Activated naive CD8-positive, alpha-beta T cell treated with anti-CD3 and anti-CD28 coated beads, Interleukin-2, amount 50 U/mL, for 24 hours (primary cell): ENCODE measurements at places on chromosomes 1 and 21.
A peak's percentile ranks its signal among the peaks of the same experiment; 100 is the strongest.

- peaks cover 30% of the 10 kb centered on the region for H3K4me1 ChIP-seq
- H3K27me3 ChIP-seq, result no peaks in the 10 kb centered on the region
- H3K4me3 ChIP-seq, result peak overlapping the region; percentile 100
- H3K36me3 ChIP-seq, result peaks cover 19% of the 10 kb centered on the region
- no peak overlapping the region for H3K27ac ChIP-seq
- no peak for DNase-seq
These were observed 1.7 kb downstream of the AKR1A1 start for GRCh38 chr1:45552331-45552730.

GRCh38 chr1:210310562-210311153 lies 18.0 kb upstream of the HHAT start:
- DNase-seq, result no peak
- no peak overlapping the region for H3K27ac ChIP-seq
- peaks cover 4% of the 10 kb centered on the region for H3K4me1 ChIP-seq

DNA sequence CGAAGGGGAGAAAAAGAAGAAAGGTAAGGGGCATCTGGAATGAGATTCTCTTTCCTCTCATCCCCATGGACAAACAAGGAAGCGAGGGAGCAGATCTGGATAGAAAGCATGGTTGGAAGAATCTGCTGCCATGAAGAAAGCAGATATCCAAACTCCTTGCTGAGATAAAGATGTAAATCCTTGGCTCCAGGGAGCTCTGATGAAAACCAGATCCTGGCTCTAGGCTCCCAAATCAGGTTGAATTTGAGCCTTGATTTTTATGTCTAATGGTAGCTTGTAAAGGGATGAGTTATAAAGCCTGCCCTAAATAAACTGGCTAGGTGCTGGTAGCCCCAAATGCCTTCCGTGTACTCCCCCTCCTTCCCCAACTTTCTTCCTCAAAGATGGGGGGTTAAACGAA lies 64.1 kb upstream of the LAX1 start:
- H3K4me1 ChIP-seq, result peaks cover 2% of the 10 kb centered on the region
- H3K27ac ChIP-seq, result no peak overlapping the region
- H3K36me3 ChIP-seq, result peaks cover 11% of the 10 kb centered on the region

DNA sequence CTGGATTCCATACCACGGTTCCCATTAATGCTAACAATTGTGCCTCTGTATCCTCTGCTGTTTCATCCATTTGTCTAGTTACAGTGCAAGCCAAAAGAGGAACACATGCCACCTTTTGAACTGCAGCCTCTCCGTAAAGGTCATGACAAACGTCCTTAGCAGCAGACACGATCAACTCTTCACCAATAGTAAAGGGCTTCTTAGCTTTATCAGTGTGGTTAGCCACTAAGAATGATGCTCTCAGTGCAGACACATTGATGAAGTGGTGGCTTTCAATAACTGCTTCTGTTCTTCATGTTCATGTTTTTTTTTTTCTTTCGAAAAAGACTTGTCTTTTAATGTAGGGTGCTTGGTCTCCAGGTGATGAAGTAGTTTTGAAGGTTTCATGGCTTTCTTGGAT lies 14.3 kb downstream of the XPR1 start:
- H3K36me3 ChIP-seq, result peaks cover 18% of the 10 kb centered on the region
- no peak overlapping the region for H3K27ac ChIP-seq
- H3K4me3 ChIP-seq, result no peak overlapping the region
- H3K27me3 ChIP-seq, result no peaks in the 10 kb centered on the region
- no peak for DNase-seq

GRCh38 chr1:175154629-175155472 lies 37.7 kb downstream of the KIAA0040 start:
- peaks cover 33% of the 10 kb centered on the region for H3K27me3 ChIP-seq
- H3K4me3 ChIP-seq, result no peak overlapping the region
- peaks cover 15% of the 10 kb centered on the region for H3K4me1 ChIP-seq
- H3K27ac ChIP-seq, result no peak overlapping the region
- H3K36me3 ChIP-seq, result peaks cover 7% of the 10 kb centered on the region

DNA sequence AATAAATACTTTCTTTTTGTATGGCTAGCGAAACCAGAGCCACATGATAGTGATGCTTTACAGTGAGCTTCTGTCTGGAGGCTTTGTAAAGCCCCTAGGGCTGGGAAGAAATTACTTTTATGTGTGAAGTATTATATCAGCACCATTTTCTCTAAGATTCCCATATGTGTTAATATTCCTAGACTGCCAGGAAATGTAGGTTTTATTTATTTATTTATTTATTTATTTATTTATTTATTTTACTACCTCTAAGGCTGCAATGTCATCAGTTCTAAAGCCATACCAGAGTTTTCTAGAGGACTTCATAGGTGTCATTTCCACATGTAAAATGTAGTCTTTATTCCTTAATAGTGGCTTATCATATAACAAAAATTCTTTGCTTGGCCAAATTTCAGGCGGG lies 4.4 kb upstream of the CHI3L1 start:
- no peaks in the 10 kb centered on the region for H3K36me3 ChIP-seq
- no peak overlapping the region for H3K27ac ChIP-seq
- no peak overlapping the region for H3K4me3 ChIP-seq

- peaks cover 20% of the 10 kb centered on the region for H3K4me1 ChIP-seq
- no peak for DNase-seq
- no peaks in the 10 kb centered on the region for H3K27me3 ChIP-seq
- peaks cover 25% of the 10 kb centered on the region for H3K36me3 ChIP-seq
- H3K4me3 ChIP-seq, result peak overlapping the region; percentile 94
These were observed 652 bp downstream of the SNAPIN start for GRCh38 chr1:153659175-153659534.

GRCh38 chr1:64137412-64137803 lies 66.0 kb upstream of the UBE2U start:
- H3K4me3 ChIP-seq, result no peak overlapping the region
- no peak overlapping the region for H3K27ac ChIP-seq
- peaks cover 2% of the 10 kb centered on the region for H3K27me3 ChIP-seq
- H3K4me1 ChIP-seq, result no peaks in the 10 kb centered on the region
- DNase-seq, result no peak
- H3K36me3 ChIP-seq, result no peaks in the 10 kb centered on the region

GRCh38 chr1:226506921-226507320 lies 41.6 kb upstream of the STUM start:
- DNase-seq, result no peak
- H3K4me1 ChIP-seq, result no peaks in the 10 kb centered on the region
- peaks cover 21% of the 10 kb centered on the region for H3K27me3 ChIP-seq

DNA sequence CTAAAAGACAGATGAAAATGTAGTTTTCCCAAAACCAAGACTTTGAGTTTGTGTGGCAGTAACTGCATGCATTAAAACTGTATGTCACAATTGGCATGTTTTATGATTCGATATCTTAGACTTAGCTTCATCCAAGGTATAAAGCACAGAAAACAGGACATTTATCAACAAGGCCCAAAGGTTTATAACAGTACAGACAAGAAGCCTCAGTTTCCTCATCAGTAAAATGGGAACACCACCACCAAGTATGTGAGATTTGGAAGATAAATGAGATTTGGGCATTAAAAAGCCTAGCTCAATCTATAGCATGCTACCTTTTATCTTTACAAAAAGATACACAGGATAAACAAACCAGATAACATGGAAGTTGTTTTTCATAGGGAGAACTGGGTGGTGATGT lies 128.5 kb downstream of the DAB1 start:
- no peaks in the 10 kb centered on the region for H3K4me1 ChIP-seq
- no peaks in the 10 kb centered on the region for H3K36me3 ChIP-seq
- H3K27ac ChIP-seq, result no peak overlapping the region
- no peak overlapping the region for H3K4me3 ChIP-seq
- DNase-seq, result no peak

- H3K4me1 ChIP-seq, result no peaks in the 10 kb centered on the region
- H3K27me3 ChIP-seq, result no peaks in the 10 kb centered on the region
- no peaks in the 10 kb centered on the region for H3K36me3 ChIP-seq
- H3K27ac ChIP-seq, result no peak overlapping the region
These were observed 634.8 kb downstream of the KCNT2 start for GRCh38 chr1:195973311-195973904.
